Testis (tissue), 5 donors: ENCODE measurements at places on chromosomes 7 and 10. TPM values are rescaled to one million over a fixed set of nuclear protein-coding genes. Genes with fewer than 3 reads are reported as not detected.

The TAS2R41 gene
- not detected for total RNA-seq

The TUBB8 gene
- total RNA-seq = 0.63 TPM

The BTBD16 gene
- 4.9 TPM for total RNA-seq

DNA sequence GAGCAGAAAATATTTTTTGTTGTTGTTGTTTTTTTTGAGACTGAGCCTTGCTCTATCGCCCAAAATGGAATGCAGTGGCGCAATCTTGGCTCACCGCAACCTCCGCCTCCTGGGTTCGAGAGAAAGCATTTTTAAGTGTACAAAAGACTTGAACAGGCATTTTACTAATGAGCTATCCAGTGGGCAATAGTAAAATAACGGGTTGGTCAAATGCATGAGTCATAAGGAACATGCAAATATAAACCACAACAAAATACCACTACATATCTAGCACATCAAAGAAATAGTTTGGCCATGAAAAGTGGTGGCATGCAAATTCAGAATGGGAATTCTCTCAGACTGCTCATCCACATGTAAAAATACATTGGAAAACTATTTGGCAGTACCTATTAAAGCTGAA, 71.7 kb upstream of the TMEM106B start:
- no peaks in the 10 kb centered on the region for H3K36me3 ChIP-seq
- H3K27me3 ChIP-seq = no peaks in the 10 kb centered on the region
